ENCODE measurements at places on chromosomes 2 and 18.

GRCh38 chr18:59685501-59685900, 11.7 kb downstream of the CCBE1 start:
- no peak for DNase-seq

DNA sequence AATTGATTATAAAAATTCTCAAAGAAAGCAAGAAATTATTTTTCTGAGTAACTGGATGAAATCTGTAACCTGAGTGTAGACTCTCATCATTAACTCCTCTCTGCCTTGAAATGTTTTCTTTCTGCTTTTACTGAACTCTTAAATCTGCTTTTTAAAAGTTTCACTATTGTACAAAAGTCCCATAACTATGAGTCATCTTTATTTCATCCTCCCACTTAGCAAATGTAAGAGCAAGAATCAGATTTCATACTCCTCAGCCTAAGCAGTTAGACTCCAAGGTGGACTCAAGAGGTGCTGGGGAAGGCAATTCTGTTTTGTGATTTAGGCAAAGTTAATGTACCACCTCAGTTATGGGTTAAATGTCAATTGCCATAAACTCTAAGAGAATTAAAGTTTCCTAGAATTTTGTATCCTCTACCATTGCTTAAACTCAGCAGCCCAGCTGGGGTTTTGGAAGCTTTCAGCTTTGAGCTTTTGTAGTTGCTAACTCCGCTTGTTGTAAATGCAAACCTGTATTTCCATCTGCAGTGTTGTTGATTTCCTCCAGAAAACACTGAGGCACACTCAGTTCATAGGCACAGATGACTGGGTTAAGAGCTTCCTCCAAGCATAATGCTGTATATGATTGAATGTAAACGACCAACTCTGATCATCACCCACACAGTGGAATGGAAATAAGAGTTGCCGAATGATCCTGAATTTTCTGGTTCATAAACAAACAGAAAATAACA, 268.8 kb downstream of the ARHGAP15 start:
- DNase-seq = no peak

DNA sequence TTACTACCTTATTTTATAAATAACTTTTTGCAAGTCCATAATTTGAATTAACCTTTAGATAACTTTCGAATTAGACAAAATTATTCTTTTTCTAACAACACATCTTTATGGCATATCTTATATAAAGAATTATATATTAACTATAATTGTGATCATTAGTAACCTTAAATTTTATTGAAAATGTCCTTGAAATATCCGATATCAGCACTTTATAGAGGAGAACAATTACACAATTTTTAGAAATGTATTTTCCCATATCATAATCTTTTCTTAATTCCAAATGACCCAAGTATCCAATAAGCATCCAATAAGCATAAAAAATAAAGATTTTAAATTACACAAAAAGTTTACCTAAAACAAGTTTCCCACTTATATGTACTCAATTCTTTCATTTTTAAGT, 7.3 kb upstream of the GCC2 start:
- DNase-seq = no peak

DNA sequence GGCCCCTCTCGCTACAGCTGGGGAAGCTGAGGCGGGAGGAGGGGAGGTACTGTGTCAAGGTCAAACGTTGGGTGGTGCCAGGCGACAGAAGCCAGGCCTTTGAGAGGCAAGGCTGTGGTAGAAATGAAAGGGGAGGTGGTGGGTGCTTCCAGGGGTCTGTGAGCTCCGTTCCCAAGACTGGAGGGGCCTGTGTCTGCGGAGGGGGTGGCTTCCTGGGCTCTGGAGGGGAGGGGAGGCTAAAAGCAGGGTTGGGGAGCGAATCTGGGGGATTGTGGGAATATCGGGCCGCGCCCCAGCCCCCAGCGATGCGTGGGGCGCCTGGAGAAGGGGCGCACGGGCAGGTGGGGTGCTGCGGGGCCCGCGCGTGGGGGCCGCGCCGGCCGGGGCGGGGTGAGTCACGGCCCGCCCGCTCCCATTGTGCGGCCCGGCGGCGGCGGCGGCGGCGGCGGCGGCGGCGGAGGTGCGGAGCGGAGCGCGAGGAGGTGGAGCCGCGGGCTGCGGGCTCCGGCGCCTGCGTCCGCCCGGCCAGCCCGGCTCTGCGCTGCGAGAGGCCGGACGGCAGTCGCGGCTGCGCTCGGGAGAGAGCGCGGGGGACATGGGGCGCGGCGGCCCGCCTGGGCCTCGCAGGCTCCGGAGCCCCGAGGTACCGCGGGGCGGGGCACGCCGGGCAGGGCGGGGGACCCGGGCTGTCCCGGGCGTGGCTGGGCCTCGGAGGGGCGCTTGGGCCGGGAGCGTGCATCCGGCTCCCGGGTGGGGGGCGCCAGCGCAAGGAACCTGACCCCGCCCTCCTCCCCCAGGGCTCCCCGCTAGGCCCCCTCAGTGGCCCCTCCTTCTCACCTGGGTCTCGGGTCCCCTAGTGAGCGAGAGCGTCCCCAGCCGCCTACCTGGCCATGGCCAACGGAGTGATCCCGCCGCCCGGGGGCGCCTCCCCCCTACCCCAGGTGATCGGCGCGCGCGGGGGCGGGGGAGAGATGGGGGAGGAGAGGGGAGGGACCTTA, at the start of gene SLC4A3:
SLC4A3 (plus strand) TSS at position 528 of the 998 bp plus-strand sequence; CDS start at position 891, 363 bp downstream.
- DNase-seq = no peak

- no peak for DNase-seq
Measured at GRCh38 chr2:167939514-167940345, 307.7 kb downstream of the STK39 start.
